ENCODE measurements at places on chromosomes 11 and 22.
A peak's percentile ranks its signal among the peaks of the same experiment; 100 is the strongest.

GRCh38 chr22:49260681-49261580, 566.7 kb downstream of the BRD1 start:
- no peak for DNase-seq

DNA sequence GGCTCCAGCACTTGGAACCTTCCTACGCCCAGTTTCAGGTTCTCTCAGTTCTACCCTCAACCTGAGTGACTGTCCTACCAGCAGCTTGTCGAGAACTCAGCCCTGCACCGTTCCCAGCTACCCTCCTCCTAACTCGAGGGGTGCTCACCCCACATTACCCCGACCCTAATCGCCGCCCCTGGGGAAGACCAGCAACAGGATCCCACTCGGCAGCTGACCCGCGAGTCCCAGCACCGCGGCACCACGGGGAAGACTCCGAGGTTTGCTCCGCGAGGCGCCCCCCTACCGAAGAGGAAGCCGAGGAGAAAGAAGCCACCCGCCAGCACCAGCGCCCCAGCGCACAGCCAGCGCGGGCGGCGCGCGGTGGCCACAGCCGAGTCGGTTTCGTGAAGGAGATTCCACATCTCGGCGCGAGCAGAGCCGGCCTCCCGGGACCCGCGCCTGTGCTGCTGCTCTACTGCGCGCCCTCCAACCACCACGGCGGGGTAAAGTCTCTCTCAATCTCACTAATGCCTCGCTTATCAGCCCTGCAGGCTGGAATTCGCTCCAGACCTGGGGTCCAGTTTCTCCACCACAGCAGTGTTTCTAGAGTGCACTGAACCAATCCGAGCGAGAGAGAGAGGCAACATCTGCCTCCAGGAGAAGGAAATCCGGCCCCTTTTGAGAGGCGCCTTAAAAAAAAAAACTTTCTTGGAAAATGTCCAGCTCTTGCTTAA, at the start of gene FOLH1:
TSS of gene FOLH1 (minus strand) at position 597 of the 716 bp plus-strand sequence. CDS start at position 404, 193 bp downstream.
- DNase-seq: peak; percentile 75

DNA sequence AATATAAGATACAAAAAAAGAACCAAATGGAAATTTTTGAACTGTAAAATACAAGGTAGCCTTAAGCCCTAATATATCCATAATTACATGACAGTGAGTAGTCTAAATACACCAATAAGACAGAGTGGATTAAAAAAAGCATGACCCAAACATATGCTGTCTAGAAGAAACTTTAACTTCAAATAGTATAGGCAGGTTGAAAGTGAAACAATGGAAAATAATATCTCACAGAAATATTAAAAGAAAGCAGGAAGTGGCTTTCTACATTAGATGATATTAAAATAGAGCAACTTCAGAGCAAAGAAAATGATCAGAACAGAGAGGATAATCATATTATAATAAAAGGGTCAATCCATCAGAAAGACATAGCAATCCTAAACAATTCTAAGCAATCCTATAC, 21.8 kb downstream of the DCUN1D5 start:
- no peak for DNase-seq

GRCh38 chr11:125124618-125124992, 13.2 kb upstream of the TMEM218 start:
- no peak for DNase-seq

- DNase-seq: no peak
Measured at GRCh38 chr22:17951315-17951714, 73.0 kb downstream of the MICAL3 start.

GRCh38 chr11:21622995-21623394, 569.9 kb upstream of the ANO5 start:
- DNase-seq: no peak

DNA sequence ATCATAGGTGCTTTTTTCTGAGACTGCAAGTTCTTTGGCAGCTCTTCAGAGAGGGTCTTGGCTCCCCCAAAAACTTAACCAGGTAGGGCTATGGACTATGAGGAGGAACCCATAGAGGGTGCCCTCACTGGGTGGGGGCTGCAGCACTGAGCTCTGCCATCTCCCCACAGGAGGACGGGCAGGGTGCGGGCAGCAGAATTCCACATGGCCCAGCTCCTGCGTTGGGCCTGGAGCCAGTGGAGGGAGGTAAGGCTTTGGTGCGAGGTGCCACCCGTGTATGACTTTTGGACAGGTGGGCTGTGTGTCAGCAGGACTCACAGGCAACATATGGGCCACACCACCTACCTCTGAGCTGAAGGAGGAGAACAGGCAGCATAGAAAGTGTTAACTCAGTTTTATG, 58.4 kb downstream of the PISD start:
- no peak for DNase-seq

DNA sequence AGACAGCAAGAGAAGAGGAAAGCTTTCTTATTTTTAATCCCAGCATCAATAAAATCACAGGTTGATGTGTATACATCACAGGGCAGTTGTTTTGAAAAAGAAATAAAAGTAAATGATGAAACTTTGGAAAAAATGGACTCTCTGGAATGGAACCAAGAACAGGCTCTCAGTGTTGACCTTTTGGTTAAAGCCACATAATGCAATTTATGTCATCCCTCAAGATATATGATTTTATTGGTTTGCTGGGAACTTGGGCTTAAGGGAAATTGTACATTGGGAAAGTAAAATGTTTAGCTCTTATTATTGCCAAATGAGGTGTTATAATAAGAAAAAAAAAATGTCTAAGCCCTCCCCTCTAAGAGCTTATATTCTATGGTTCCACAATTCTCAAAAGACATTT, 139.8 kb upstream of the MTNR1B start:
- DNase-seq: no peak
